Fibroblast of the aortic adventitia (primary cell): ENCODE measurements at places on chromosomes 3 and 15.

DNA sequence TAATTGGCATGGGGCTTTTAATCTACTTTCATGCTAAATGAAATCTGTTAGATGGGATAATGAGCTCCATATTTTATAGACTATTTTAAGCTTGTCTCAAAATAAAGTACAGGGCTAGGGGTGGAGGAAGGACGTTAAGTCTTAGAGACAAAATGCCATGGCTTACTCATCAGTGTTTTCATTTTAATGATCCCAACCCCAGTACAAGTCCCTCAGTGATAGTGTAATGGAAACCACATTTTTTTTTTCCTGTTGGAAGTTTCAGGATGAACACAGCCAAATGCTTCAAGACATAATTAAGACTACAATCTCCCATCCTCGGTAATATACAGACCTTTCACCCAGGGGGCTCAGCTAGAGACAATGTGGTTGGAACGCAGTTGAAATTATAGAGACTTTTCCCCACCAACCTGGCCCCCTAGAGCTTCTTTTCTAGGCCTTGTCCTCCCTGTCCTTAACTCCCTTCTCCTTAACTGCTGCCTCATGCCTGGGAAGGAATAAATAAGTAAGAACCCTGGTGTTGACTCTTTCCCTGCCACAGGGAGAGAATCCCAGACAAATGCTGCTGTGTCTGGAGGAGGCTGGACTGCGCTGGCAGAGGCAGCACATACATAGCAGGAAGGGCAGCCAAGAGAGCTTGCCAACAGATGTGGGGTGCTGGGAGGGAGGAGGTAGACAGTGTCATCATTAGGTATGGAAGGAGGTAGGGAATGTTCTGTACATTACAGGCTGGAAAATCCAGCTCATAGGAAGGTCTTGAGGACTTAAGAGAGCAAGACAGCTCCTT, 115.4 kb upstream of the ROPN1 start:
- no peak for DNase-seq

DNA sequence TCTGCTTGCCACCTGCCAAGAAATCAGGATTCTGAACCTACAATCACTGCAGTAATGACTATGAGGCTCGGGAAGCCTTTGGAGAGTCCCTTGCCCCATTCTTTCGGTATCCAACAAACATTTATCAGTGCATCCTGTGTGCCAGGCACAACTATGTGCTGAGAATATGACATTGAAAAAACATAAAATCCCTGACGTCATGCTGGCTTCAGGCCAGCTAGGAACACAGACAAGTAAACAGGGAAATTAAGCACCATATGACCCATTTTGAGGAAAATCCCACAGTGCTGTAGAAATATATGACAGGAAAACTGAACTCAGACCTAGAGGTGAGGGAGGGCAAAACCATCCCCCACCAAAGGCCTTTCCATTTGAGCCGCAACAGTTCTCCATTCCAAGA, 34.1 kb upstream of the DET1 start:
- DNase-seq = no peak

GRCh38 chr15:83358972-83359564, 74.6 kb upstream of the BNC1 start:
- no peak for DNase-seq

DNA sequence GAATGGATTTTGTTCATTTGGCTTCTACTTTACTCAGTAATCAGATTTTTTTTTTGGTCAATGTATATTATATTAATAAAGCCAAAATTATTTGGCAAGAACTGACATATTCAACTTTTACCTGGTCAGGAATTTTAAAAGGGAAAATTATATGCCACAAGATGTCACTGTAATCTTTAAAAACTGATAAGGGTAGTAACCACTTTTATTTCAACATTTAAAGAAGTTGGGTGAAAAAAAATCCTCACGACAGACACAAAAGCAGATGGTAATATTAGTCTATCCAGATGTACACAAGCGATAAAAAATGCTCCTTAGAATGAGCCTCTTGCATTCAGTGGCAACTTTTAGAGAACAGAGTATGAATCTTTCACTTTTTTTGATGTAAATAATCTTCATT, 101.9 kb downstream of the SERPINI1 start:
- DNase-seq = peak; percentile 28

DNA sequence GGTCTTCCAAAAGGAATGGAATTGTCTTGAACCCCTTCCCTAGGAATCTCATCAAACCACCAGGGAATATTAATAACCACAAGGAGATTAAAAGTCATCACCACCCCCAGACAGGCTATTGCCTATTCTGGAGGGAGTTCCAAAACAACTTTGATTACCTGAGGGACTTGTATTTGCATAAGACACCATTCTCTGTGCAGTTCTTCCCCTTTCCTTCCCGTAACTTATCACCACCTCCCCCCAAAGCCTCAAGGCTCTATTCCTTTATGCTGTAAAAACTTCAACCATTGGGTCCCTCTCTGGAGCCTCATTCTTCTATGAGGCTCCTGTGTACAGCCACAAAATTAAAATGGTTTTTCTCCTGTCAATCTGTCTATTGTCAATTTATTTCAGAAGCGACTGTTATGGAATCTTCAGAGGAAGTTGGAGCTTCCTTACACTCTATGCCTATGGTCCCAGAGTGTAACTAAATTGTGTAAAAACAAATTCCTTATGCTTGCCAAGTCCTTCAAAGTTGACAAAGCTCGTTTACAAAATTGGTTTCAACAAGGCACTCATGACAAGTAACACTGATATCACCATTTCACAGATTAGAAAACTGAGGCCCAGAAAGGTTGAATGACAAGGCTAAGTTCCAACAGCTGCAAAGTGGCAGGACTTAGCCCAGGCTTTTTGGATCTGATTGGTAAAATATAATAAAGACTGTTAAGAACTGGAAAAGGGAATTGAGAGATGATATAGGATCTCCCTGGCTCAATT, 68.3 kb upstream of the HERC1 start:
- no peak for DNase-seq

DNA sequence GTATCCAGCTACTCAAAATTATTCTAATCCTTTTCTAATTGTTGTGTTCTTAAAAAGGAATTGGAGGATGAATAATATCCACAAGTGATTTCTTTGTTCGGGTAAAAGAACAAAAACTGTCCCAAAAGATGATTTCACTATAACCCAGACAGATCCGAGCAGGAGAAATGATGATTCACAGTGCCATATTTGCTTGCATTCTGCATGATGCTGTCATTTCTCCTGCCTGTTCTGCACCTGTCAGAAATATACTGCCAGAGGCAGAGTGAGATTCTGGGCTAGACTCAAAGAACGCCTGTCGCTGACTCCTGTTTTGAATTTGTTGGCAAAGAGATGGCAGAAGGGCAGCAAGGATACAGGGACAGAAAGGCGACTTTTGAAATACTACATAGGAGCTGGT, 34.7 kb upstream of the SLC24A5 start:
- DNase-seq = no peak

- no peak for DNase-seq
Measured at GRCh38 chr15:42108806-42109205, 14.4 kb upstream of the PLA2G4D start.

DNA sequence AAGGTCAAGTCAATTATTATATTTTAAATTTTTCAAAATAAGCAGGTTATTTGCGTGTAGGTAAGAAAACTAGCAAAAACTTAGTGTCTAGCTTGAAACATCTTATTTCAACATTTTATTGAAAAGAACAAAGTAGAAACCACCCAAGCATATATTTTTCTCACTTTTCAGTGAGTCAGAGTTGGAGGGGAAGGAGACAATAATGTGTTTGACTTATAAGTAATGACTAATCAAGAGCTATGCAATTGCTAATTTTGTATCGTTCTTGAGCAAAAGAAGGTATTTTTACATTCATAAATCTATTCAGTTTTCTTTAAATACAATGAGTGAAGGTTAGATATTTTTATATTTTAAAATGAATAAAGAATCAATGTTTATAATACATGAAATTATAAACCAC, 54.4 kb upstream of the P2RY1 start:
- peak; percentile 4 for DNase-seq

- DNase-seq = peak; percentile 45
Measured at GRCh38 chr3:14434126-14434497, 31.7 kb downstream of the SLC6A6 start.

DNA sequence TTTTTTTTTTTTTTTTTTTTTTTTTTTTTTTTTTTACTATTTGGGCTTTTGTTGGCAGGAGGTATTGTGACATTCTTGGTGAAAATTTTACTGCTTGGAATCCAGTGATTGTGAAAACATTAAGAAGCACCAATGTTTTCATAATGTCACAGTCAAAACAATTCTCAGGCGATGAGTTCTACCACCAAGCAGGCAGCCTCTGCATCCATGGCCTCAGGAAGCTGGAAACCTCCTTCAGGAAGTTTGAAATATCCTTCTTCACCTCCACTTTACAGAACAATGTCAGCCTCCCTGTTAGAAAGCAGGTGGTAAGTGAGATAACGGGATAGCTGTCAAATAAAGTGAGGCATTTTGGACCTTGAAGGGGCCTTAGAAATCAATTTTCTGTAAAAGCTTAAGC, 98.3 kb downstream of the MEX3B start:
- peak; percentile 22 for DNase-seq

DNA sequence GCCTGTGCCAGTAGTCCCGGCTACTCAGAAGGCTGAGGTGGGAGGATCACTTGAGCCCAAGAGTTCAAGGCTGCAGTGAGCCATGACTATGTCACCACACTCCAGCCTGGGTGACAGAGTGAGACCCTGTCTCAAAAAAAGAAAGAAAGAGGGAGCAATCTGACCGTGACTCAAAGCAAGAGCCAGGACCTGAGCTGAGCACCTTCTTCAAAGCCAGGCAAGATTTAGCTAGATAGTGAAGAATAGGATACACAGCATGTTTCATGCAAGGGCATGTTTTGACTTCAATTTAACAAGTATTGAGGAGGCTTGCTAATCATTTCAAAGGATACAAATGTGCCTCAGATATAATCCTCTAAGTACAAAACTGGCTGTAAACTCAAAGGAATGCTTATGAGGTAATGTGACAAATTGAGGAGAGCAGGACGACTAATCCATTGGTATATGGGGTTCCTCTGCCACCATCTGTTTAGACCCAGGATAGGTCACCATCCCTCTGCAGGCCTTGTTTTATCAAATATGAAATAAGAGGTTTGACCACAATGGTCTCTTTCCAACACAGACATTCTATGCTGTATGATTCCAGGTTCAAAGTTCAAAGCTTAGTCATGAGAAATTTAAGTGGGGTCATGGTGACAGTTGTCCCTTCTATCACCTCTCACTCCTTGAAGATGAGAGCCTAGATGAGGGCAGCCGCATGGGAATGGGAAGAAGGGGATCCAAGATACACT, 33.2 kb downstream of the RAB27A start:
- no peak for DNase-seq

DNA sequence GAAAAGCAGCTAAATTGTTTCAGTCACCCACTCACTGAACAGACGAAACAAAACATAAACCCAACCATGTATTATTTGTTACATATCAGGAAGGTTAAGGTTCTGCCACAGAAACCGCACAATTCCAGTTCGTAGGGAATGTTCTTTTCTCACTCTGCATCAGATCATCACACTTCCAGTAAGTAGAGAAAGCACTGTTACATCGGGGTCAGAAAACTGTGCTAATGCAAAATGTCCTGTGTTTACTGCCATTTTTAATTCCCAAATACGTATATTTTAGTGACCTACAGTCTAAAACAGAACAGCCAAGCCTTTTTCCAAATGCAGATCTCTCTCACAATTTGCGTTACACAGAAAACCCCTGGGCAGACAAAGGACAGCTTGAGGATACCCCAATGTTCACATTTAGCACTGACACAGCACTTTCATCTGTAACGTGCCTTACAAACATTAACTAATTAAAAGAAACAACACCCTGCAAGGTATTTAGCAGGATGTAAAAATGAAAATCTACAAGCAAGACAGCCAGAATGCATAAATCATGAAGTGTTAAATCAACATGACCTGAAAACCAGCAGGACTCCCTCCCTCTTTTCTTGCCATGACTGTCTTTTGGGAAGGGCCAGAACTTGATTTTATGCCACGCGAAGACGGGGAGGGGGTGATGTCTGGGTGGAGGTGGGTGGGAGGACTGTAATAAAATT, 34.8 kb upstream of the SKIL start:
- no peak for DNase-seq

DNA sequence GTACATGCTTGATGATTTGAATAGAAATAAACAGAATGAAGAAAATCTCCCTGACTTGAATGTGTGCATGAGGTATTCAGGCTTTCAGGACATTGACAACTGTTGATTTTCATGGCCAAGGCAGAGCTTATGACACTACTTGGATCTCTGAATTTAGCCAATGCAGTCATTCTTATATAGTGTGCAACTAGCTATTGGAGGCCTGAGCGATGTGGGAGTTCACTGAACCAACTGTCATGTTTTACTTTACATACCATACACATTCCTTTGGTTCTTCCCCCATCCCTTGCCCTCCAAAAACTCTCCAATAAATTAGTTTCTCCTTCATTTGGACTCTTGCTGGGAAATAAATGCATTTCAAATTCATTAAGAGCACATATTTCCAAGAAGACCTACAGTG, 460.4 kb downstream of the RBMS3 start:
- DNase-seq = no peak

DNA sequence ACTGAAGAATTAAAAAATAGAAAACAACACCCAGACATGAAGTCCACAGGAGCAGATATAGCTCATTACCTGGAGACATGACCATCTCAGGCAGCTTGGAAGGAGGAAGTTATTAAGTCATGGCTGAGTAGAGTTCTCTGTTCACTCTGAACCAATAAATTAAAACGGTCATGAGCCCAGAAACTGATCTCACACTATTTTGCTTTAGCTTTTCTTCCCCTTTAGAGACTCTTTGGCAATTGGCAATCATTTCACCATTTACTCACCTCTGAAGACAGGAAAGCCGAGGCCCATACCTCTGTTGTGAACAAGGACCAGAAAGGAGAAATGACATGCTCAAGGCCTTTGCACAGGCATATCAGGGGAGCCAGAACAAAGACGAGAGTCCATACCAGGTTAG, 26.6 kb downstream of the CLDN18 start:
- no peak for DNase-seq

GRCh38 chr15:91099616-91099994, 452 bp upstream of the SV2B start:
- DNase-seq = peak; percentile 23

- peak; percentile 8 for DNase-seq
Measured at GRCh38 chr3:131658115-131658514, 155.3 kb upstream of the MRPL3 start.

DNA sequence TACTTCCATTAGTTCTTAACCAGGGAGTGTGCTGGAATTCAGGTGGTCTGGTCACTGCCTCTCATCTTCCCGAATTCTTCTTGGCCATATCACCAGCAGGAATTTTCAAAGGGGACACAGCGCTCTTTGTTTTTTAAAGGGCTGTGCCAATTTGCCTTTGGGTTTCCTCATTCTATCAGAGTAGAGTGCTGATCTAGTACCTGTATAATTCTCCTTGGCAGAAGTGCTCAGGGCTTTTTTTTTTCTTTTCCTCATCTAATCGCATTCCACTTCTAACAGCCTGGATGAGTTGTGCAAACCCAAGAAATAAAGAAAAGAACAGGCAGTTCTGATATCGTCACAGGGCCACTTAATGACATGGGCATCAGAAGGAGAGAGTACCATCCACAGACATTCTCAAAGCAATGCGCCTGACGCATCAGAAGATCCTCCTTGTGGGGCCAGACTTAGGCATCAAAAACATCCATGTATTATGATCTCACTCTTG, 121.0 kb downstream of the ASB7 start:
- no peak for DNase-seq

GRCh38 chr3:129603561-129603942, 2.9 kb downstream of the PLXND1 start:
- DNase-seq = no peak

- DNase-seq = peak; percentile 9
Measured at GRCh38 chr3:195802795-195803194, 8.9 kb downstream of the MUC4 start.

GRCh38 chr3:48694610-48695392, 9.1 kb upstream of the NCKIPSD start:
- DNase-seq = peak; percentile 91
